CD14-positive monocyte (primary cell): ENCODE measurements at places on chromosomes 1 and 21. TPM values are rescaled to one million over a fixed set of nuclear protein-coding genes. Genes with fewer than 3 reads are reported as not detected.

LCE1E gene
- polyA plus RNA-seq, result not detected in 2 replicates

EDN2 gene
- not detected for polyA plus RNA-seq

TEDDM1 gene
- not detected in 2 replicates for polyA plus RNA-seq

CAMK2N1 gene
- polyA plus RNA-seq, result not detected in 2 replicates

ACTRT2 gene
- polyA plus RNA-seq, result not detected in 2 replicates

OSCP1 gene
- polyA plus RNA-seq, result 0.12 and 0.25 TPM in 2 replicates

AQP10 gene
- polyA plus RNA-seq, result not detected

FCGR2B gene
- polyA plus RNA-seq, result 12.1 TPM

DAB1 gene
- not detected for polyA plus RNA-seq

FCRL1 gene
- 0.93 and 2.1 TPM in 2 replicates for polyA plus RNA-seq

NTMT2 gene
- polyA plus RNA-seq, result not detected

MAP3K21 gene
- 1.2 and 2.7 TPM in 2 replicates for polyA plus RNA-seq

FAM163A gene
- polyA plus RNA-seq, result not detected in 2 replicates

RPE65 gene
- not detected for polyA plus RNA-seq

KCNJ15 gene
- 4.5 TPM for polyA plus RNA-seq

ELF3 gene
- not detected for polyA plus RNA-seq

CYYR1 gene
- polyA plus RNA-seq, result 0.16 TPM

F13B gene
- not detected in 2 replicates for polyA plus RNA-seq

LRRIQ3 gene
- polyA plus RNA-seq, result 0.13 TPM in 1 of 2 replicates, not detected in the other

DIRAS3 gene
- not detected for polyA plus RNA-seq

RSPO1 gene
- polyA plus RNA-seq, result not detected in 2 replicates

OR6N1 gene
- polyA plus RNA-seq, result not detected

TEX38 gene
- polyA plus RNA-seq, result not detected in 2 replicates

KRTAP13-2 gene
- not detected for polyA plus RNA-seq

HES3 gene
- not detected in 2 replicates for polyA plus RNA-seq

ARTN gene
- 0.09 and 0.15 TPM in 2 replicates for polyA plus RNA-seq

B3GALT5 gene
- polyA plus RNA-seq, result not detected in 2 replicates

CD1E gene
- polyA plus RNA-seq, result 6.3 TPM

SPATA46 gene
- not detected in 2 replicates for polyA plus RNA-seq

BSND gene
- polyA plus RNA-seq, result not detected in 2 replicates

SETSIP gene
- polyA plus RNA-seq, result not detected in 2 replicates

SPRR2A gene
- polyA plus RNA-seq, result not detected in 2 replicates

POLR3GL gene
- 8.0 and 11.6 TPM in 2 replicates for polyA plus RNA-seq

CD244 gene
- 116 TPM for polyA plus RNA-seq

ETV3 gene
- 4.8 TPM for polyA plus RNA-seq

DYNLT5 gene
- 0.08 TPM in 1 of 2 replicates, not detected in the other for polyA plus RNA-seq

CA6 gene
- not detected for polyA plus RNA-seq

AMIGO1 gene
- 0.05 TPM in 1 of 2 replicates, not detected in the other for polyA plus RNA-seq

CELA2A gene
- not detected for polyA plus RNA-seq

GJA4 gene
- not detected in 2 replicates for polyA plus RNA-seq
